ENCODE measurements at places on chromosomes 5 and 9.

- no peaks in the 10 kb centered on the region for H3K27me3 ChIP-seq
- H3K4me1 ChIP-seq: peaks cover 68% of the 10 kb centered on the region
- H3K36me3 ChIP-seq: peaks cover 12% of the 10 kb centered on the region
These were observed 154.1 kb downstream of the SNX18 start for GRCh38 chr5:54671681-54672080.

- H3K4me3 ChIP-seq: peak overlapping the region; percentile 93
- peaks cover 9% of the 10 kb centered on the region for H3K4me1 ChIP-seq
- H3K27ac ChIP-seq: no peak overlapping the region
These were observed 12.5 kb upstream of the EXOSC2 start for GRCh38 chr9:130680836-130681768.

DNA sequence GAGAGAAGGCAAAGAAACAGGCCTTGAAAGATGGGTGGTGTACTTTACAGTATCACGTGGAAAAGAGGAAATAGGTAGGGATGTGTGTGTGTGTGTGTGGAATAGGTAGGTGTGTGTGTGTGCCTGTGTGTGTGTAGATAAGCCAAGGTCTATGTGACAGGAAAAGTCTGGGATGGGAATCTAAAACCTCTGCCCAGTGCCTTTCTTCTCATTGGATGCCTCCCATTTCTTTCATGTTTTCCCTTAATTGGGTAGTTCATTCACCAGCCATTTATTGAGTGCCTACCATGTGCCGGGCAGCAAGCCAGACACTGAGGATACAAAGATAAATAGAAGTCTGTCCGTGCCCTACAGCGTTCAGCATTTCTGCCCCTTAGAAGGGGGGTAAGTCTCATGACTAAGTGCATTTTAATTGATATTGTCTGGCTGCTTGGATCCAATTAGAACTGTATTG, 1.0 kb downstream of the URM1 start:
- H3K36me3 ChIP-seq: peaks cover 18% of the 10 kb centered on the region
- no peaks in the 10 kb centered on the region for H3K27me3 ChIP-seq
- DNase-seq: no peak
- H3K4me1 ChIP-seq: peaks cover 40% of the 10 kb centered on the region
- H3K4me3 ChIP-seq: peak overlapping the region; percentile 91
- peak overlapping the region; percentile 20 for H3K27ac ChIP-seq

- DNase-seq: no peak
- peaks cover 27% of the 10 kb centered on the region for H3K4me1 ChIP-seq
- no peak overlapping the region for H3K27ac ChIP-seq
- H3K36me3 ChIP-seq: peaks cover 20% of the 10 kb centered on the region
- no peaks in the 10 kb centered on the region for H3K27me3 ChIP-seq
These were observed 10.1 kb upstream of the SPATA24 start for GRCh38 chr5:139413963-139414362.

DNA sequence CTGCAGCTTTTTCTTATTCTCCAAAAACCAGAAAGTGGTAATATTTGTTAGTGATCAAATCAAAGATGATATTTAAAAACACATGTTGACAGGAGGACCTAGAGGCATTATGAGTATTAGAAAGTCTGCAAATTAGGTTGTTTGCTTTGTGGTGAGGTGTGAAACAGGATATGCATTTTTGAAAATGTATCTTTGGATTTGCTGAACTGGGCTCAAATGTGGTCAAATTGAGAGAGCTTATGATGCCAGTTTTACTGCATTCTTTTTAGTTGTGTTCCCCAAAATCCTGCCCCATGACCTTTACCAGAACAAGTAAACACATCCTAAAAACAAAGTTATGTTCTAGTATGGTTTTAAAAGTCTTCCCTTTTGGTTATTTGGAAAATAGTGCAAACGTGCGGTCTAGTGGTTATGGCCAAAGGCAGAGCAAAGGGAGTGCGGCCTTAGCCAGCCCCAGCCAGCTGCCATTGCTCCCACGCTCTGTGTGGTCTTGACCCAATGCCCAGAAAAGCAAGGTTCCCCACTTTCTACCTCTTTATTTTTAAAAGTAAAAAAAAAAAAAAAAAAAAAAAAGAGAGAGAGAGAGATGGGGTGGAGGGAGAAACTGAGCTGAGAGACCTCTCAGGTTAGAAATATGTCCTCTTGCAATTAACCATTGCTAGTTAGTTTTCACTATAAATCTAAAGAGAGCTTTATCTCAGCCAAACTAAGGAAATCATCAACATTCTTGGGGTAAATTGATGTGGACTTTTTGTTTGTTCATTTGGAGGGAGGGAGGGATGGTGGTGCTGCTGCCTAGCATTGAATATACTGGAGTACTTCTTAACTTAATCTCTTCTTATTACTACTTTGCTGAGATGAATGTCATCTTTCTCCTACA, 176.6 kb downstream of the ARHGAP26 start:
- peaks cover 11% of the 10 kb centered on the region for H3K4me1 ChIP-seq
- H3K27me3 ChIP-seq: no peaks in the 10 kb centered on the region
- no peak overlapping the region for H3K4me3 ChIP-seq

DNA sequence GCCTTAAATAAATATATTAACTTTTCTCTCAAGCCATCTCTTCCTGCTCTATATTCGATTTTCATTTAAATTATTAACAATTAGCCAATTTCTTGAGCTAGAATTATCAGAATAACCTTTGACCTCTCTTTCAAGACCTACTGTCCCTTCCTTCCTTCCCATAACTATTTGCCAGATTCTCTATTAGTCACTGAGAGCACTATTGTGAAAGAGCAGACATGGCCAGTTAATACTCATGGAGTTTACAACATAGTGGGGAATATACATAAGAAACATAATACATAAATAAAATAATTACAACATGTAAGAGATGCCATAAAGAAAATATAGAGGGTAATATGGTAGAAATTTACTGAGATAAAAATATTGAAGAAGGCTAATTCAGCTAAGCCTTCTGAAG, 72.1 kb upstream of the CHD1 start:
- no peaks in the 10 kb centered on the region for H3K27me3 ChIP-seq
- no peaks in the 10 kb centered on the region for H3K36me3 ChIP-seq
- H3K27ac ChIP-seq: no peak overlapping the region
- no peak for DNase-seq
- H3K4me3 ChIP-seq: no peak overlapping the region

- H3K27ac ChIP-seq: no peak overlapping the region
- no peaks in the 10 kb centered on the region for H3K27me3 ChIP-seq
- no peak overlapping the region for H3K4me3 ChIP-seq
- DNase-seq: no peak
- no peaks in the 10 kb centered on the region for H3K36me3 ChIP-seq
- H3K4me1 ChIP-seq: no peaks in the 10 kb centered on the region
These were observed 9.8 kb upstream of the FTMT start for GRCh38 chr5:121841892-121842291.

- H3K27ac ChIP-seq: no peak overlapping the region
- DNase-seq: no peak
- H3K36me3 ChIP-seq: no peaks in the 10 kb centered on the region
- H3K4me3 ChIP-seq: peak overlapping the region; percentile 84
These were observed 678 bp downstream of the PLPP7 start for GRCh38 chr9:131290036-131290766.

GRCh38 chr5:137778772-137779564, 24.8 kb upstream of the HNRNPA0 start:
- no peak overlapping the region for H3K27ac ChIP-seq
- H3K27me3 ChIP-seq: no peaks in the 10 kb centered on the region
- no peak overlapping the region for H3K4me3 ChIP-seq
- H3K36me3 ChIP-seq: peaks cover 5% of the 10 kb centered on the region
- no peaks in the 10 kb centered on the region for H3K4me1 ChIP-seq

DNA sequence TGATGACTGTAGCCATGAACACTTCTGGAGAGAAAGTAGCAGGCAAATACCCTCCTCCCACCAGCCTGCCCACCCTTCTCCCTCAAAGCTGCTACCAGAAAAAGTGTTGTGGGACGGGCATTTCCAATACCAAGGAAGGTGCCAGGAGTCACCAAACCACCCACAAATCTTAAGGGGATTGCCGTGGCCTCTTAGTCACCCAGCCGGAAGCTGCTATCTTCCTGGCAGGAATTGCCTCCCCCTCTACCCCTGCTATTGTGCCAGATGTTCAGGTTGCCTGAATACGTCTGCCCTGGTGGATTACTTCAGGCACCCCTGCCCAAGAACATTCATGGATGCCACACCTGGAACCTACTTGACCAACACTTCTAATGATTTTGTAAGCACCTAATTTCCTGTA, 156.1 kb downstream of the TTC39B start:
- no peak overlapping the region for H3K27ac ChIP-seq
- no peaks in the 10 kb centered on the region for H3K36me3 ChIP-seq
- no peaks in the 10 kb centered on the region for H3K4me1 ChIP-seq
- H3K4me3 ChIP-seq: no peak overlapping the region

DNA sequence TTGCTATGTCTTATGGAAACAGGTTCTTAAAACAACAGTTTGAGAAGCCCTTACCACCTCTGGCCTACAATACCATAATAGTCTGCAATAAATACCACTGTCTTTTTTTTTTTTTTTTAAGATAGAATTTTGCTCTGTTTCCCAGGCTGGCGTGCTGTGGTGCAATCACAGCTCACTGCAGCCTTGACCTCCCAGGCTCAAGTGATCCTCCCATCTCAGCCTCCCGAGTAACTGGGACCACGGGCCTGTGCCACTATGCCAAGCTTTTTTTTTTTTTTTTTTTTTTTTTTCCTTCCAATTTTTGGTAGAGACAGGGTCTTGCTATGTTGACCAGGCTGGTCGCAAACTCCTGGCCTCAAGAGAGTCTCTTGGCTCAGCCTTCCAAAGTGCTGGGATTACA, 37.0 kb downstream of the AFF4 start:
- peaks cover 8% of the 10 kb centered on the region for H3K4me1 ChIP-seq
- no peaks in the 10 kb centered on the region for H3K27me3 ChIP-seq
- peaks cover 52% of the 10 kb centered on the region for H3K36me3 ChIP-seq

GRCh38 chr5:14444161-14444560, 137.4 kb upstream of the OTULINL start:
- H3K27ac ChIP-seq: no peak overlapping the region
- H3K36me3 ChIP-seq: peaks cover 37% of the 10 kb centered on the region
- H3K4me3 ChIP-seq: no peak overlapping the region
- no peak for DNase-seq
- H3K4me1 ChIP-seq: peaks cover 7% of the 10 kb centered on the region

DNA sequence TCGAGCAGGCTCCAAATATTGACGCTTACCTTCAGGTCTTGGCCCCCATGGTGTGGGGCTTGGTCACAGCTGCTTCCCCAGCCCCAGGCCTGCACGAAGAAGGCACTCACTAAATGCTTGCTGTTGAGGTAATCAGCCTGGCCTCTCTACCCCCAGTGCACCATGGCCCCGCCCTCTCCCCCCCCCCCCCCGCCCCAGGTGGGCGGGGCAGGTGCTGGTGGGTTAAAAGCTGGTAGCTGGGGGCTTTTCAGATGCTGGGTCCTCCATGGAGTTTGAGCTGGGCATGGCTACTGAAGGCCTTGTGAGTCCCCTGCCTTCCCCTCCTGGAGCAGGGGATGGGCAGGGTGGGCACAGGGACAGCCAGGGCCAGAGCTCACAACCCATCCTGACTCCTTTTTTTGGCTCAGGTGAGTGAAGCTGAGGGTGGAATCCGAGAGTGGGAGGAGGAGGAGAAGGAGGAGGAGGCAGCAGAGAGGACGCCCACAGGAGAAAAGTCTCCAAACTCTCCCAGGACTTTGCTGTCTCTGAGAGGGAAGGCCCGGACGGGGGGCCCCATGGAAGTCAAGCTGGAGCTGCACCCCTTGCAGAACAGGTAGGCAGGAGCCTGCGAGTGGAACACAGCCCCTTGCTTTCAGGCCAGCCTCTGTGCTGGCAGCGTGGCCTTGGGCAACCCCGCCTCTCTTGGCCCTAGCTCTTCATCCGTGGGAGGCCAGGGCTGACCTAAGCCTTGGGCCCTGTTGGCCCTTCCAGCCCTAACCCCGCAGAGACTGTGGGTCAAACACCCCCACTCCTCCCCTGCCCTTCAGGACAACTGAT, 4.4 kb upstream of the TSPAN17 start:
- peaks cover 13% of the 10 kb centered on the region for H3K4me1 ChIP-seq
- peaks cover 10% of the 10 kb centered on the region for H3K27me3 ChIP-seq
- H3K27ac ChIP-seq: no peak overlapping the region
- H3K36me3 ChIP-seq: no peaks in the 10 kb centered on the region
- no peak for DNase-seq

- no peak overlapping the region for H3K4me3 ChIP-seq
- H3K27ac ChIP-seq: peak overlapping the region; percentile 15
- H3K36me3 ChIP-seq: no peaks in the 10 kb centered on the region
These were observed 92.4 kb upstream of the NFIL3 start for GRCh38 chr9:91516081-91516480.

- no peak overlapping the region for H3K4me3 ChIP-seq
- H3K27me3 ChIP-seq: no peaks in the 10 kb centered on the region
- H3K36me3 ChIP-seq: no peaks in the 10 kb centered on the region
- no peak overlapping the region for H3K27ac ChIP-seq
These were observed 33.2 kb upstream of the CYFIP2 start for GRCh38 chr5:157232706-157233105.

DNA sequence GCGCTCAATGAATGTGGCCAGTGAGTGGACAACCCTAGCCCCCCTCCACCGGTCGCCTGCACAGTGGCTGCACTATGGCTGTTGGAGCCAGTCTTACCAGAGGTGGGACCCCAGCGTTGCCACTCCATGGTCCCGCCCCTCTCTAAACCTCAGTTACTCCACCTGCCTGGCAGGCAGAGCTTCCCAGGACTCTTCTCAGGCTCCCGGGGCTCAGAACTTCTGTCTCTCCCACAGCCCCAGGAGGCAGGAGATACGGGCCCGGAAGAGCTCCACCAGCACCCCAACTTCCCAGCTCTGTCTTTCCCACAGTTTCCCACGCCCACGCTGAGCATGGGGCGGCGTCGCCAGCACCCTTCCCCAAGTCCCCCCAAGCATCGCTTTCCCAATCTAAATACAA, 975 bp downstream of the RASGEF1C start:
- H3K36me3 ChIP-seq: peaks cover 1% of the 10 kb centered on the region
- peak overlapping the region; percentile 70 for H3K4me3 ChIP-seq
- no peak for DNase-seq
- peaks cover 8% of the 10 kb centered on the region for H3K4me1 ChIP-seq
- peaks cover 75% of the 10 kb centered on the region for H3K27me3 ChIP-seq
- H3K27ac ChIP-seq: no peak overlapping the region

DNA sequence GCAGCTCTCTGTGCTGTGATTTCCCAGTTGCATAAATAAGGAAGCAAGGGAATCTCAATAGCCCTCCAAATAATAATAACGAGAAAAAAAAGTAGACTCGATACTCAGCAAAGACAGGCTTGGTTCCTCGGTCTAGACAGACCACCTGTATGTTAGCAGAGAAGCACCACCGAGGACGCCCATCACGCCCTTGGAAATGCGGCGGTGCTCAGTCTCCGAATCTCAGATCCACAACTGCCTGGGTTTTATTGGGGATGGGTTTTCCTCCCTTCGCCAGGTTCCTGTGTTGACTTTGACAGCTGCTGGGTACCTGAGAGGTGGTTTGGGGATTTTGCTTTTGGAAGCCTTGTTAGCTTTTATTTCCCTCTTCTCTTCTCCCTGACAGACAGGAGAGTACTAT, 7.2 kb downstream of the DAB2IP start:
- H3K27me3 ChIP-seq: peaks cover 77% of the 10 kb centered on the region
- DNase-seq: no peak
- no peaks in the 10 kb centered on the region for H3K36me3 ChIP-seq

DNA sequence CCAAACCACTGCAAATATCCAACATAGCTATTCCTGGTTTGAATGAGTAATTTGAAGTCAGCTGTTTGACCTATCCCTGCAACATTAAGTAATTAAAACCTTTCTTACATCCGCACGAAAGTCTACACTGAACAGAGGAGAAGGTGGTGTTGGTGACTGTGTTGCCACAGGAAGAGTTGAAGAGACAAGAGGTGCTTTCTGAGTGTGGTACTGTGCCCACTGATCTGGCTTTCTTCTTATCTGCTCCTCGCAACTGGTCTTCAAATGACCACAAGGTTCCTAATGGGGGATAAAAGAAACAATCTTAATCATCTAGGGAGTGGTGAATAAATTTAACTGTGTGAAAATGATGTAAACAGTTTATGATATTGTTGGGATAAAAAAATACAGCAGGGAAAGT, 29.4 kb upstream of the PDCL start:
- no peaks in the 10 kb centered on the region for H3K27me3 ChIP-seq
- H3K4me3 ChIP-seq: no peak overlapping the region
- DNase-seq: no peak
- H3K4me1 ChIP-seq: no peaks in the 10 kb centered on the region
